IMR-90 (cell line): ENCODE measurements at places on chromosomes 6 and 20.

- no peak for DNase-seq
Measured at GRCh38 chr6:37531437-37532036, 31.8 kb upstream of the CCDC167 start.

- no peak for DNase-seq
Measured at GRCh38 chr6:108348655-108349349, 53.9 kb downstream of the AFG1L start.

GRCh38 chr6:142235791-142236190 lies 66.0 kb upstream of the ADGRG6 start:
- DNase-seq, result no peak

- DNase-seq, result peak; percentile 94
Measured at GRCh38 chr6:116511424-116512110, at the start of gene CALHM5. CALHM5 (plus strand) TSS chr6:116511639; CDS start chr6:116511697, 58 bp downstream.

GRCh38 chr6:54601600-54602300 lies 244.8 kb upstream of the FAM83B start:
- DNase-seq, result no peak

- peak; percentile 32 for DNase-seq
Measured at GRCh38 chr6:169669889-169670288, 31.9 kb downstream of the WDR27 start.

- DNase-seq, result no peak
Measured at GRCh38 chr6:98828941-98829411, 5.4 kb upstream of the POU3F2 start.

GRCh38 chr20:63026582-63027165 lies 19.9 kb upstream of the BHLHE23 start:
- no peak for DNase-seq

DNA sequence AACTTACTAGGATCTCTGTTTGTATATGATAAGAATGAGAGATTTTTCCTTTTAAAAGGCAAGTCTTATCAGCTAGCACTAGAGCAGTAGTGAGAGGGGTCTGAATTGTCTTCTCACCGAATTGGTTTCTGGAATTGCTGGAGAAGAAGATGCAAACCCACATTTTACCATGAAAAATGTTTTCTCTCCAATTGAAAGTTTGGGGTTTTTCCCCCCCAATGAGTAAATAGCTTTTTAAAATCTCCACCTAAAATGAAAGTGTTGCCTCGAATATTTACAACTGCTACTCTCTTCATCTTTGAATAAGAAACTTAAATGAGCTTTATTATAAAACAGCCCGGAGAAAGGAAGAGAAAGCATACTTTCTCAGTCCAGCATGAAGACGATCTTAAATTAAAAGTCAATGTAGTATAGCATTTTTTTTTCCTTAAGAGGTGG lies 1.8 kb downstream of the TCF21 start:
- DNase-seq, result no peak

GRCh38 chr6:97963193-97963592 lies 680.2 kb upstream of the MMS22L start:
- no peak for DNase-seq

- DNase-seq, result peak; percentile 31
Measured at GRCh38 chr20:41738604-41739206, 120.5 kb upstream of the CHD6 start.

DNA sequence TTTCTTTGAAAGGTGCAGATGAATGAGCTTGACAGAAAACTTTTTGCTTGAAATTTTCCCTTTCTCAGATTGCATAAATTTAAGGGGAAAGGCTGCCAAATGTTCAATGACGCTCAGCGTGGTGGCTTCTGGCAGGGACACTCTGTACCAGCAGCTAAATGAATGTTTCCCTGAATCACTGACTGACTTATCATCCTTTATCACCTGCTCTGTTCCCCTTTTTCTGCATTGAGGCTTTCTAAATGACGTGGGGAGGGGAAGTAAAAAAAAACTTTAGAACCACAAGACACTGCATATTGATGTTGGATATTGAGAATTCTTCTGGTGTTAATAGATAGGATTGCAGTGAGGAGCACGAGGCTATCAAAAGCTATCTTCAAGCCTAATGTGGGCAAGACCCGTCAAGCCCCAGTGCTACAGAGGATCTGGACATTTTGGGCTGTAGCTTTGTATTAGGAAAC lies 46.9 kb upstream of the ENPP5 start:
- DNase-seq, result no peak

DNA sequence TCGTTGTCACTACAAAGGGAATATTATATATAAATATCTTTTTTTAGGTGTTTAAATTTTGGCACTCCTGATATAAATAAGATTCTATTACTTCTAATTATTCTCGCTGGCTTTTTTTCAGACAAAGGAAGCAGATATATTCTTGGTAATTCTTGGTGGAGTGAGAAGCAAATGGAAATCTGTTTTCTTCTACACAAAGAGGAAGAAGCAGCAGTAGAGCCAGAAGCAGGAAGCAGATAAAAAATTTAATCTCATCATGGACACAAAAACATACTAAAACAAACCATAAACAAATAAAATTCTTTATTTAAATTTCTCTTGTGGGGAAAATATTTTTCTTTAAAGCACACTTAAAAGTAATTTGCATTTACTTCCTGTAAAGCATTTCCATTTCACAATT lies 3.7 kb upstream of the KIAA0319 start:
- DNase-seq, result no peak

DNA sequence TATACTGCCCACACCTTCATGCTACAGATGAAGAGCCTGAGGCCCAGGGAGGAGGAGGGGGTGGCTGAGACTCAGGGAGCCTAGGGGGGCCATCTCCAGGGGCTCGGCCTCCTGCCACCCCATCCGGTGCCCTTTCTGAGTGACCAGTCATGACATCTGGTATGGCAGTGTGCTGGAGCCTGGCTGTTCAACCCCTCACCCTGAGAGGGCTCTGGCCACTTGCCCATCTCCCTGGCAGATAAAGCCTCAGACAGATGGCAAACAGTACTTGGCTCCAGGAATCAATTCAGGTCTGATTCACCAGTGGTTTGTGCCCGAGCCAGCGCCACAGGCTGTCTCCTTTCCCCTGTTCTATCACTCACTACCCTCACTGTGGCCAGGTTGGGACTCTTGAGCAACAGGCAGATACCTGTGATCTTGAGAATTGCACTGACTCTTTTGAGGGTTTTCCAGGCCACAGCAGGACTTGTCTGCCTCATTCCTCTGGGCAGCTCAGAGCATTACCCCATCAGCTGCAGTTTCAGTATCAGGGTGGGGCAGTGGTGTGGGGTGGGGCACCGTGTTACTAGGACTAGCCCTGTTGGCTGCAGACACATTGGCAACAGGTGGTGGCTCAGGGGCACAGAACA lies 22.8 kb downstream of the SRSF3 start:
- no peak for DNase-seq

DNA sequence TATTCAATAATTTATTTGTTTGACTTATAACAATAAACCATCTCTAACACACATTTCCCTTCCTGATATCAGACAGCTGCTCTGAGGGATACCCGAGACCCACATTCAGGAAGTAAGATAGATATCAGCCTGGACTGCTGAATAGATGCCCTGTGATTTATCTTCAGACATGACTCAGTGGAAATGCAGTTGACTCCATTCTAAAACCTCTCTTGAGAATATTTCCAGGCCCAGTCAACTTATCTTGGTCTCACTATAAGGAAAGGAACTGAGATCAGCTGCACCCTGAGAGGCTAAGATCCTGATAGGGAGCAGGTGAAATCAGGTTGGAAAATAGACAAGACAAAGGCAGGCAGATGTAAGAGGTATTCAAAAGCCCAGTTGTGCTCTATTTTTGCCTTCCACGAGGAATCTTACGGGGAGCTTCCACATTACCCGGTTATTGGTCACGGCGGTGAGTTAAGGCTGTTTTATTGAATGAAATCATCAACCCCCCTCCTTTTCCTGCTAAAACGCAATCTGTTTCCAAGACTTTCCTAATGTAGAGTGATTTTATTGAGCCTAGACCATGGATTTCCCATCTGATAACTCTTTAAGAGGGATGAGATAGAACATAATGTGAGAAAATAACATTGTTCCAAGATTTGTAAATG lies 25.5 kb downstream of the C6orf15 start:
- peak; percentile 84 for DNase-seq

- peak; percentile 45 for DNase-seq
Measured at GRCh38 chr6:154984146-154984545, 11.0 kb upstream of the TIAM2 start.

DNA sequence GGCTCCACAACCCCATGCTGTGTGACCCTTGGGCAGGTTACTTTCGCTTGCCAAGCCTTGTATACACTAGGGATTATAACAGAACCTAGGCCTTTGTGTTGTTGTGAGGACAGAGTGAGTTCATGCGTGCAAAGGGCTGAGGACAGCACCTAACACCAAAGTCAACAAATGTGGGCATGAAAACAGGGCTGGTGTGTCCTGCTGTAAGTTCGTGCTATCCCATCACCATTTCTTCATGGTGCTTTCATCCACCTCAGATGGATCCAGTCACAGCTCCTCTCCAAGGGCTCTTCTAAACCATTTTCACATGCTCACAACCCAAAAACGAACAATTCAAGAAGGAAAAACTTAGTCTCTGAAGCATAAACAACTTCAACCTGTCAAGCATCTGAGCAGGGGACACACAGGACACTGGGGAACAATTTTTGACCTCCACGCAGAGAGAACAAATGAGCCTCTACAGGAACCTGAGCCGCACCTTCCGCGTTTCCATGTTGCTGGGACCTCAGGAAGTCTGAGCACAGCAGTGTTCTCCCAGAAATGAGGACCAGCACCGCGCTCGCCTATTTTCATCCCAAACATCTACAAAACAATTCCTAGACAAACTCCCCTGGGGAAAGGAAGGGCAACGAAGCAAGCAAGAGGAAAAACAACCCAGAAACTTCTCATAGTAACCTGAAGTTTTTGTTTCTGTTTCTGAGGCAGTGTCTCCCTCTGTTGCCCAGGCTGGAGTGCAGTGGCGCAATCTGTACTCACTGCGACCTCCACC lies 3.1 kb downstream of the LRP11 start:
- DNase-seq, result no peak

- DNase-seq, result no peak
Measured at GRCh38 chr6:119237177-119237715, 112.3 kb downstream of the MAN1A1 start.

DNA sequence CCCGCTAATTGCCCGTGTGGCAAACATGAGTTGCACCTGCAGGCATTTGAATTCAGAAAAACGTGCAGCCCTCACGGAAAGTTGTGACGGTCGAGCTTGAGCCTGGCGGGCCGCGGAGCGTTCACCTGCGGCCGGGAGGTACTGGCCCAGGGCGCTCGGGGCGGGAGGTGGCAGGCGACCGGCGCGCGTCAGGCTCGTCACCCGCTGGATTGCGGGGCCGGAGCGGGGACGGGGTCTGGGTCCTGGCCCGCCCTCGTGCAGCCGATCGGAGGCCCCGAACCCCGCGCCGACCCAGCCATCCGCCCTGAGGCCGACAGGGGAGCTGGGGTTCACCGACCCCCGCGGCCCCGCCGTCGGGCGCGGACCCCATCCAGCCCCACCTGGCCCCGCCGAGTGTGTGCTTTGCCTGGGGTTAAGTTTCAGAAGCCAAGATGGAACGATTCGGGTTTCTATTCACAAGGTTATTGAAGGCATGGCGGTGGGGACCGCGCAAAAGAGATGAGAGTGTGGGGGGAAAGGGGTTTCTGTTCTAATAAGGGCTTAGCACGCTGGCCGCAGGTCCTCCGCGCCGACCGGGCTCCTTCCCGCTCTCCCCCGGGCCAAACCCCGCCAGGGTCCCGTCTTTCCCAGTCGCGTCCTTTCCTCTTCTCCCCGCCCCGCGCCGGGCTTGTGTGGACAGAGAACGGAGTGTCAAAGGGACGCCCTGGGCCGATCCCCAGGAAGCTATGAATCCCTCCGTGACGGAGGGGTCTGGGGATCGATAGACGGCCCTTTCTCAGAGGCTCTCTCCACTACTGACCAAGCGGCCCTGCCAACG lies 1.6 kb upstream of the HEY2 start:
- no peak for DNase-seq

DNA sequence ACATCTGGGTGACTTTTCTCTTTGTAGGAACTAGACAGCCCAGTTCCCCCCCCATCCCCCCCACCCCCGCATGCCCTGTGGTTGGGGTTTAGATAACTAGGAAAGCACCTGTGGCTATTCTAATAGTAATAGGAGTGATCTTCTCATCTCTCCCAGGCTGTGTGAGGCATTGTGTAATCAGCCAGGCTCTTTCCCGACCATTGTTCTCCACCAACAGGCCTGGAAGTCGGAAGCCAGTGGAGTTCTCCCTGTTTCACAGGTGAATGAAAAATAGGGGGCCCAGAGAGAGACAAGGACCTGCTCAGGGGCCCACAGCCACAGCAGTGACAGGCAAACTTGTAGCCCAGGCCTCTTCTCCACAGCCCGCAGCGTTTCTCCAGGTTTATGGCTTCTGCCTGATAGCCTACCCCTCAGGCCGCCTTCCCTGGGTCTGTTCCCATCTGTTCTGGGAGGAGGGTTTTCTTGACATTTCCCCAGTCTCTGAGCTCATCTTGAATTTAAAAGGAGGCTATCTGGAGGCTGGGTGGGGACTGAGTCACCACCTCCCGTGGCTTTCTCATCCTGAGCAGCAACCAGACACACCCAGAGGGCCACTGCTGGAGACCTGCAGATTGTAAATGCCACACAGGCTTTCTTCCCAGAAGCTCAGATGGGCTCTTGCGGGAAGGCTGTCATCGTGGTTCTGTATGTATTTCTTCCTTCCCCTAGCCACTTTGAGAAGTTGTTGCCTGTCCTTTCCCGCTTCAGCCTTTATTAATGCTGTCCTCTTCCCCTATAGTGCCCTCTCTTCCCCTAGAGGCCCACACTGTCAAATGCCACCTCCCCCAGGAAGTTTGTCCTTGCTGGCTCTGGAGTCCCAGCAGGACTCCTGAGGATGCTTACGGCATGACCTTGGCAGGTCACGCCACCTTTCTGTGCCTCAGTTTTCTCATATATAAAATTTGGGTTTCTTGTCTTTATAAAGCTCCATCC lies 75.9 kb upstream of the MYL9 start:
- peak; percentile 88 for DNase-seq

DNA sequence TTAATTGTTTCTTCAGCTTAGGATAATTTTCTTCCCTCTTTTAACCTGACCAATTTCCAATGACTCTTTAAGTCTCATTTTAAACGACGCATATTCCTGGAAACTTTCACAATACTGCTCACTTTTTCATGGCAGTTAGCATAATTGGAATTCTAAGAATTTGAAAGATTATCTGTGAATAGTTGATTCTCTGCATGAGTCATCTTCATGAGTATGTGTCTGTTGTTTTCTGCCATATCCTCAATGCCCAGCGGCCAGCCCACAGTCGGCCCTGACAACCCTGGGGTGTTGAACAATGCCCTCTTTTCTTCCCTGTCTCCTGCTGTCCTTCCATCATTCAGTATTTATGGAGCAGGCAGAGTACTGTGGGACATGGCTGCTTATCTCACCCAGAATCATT lies 554.2 kb downstream of the CDH26 start:
- DNase-seq, result peak; percentile 63
